Endothelial cell of coronary artery (primary cell): ENCODE measurements at places on chromosomes 7 and 10. TPM values are rescaled to one million over a fixed set of nuclear protein-coding genes. Genes with fewer than 3 reads are reported as not detected.

MRC1 gene
- 1.9 and 8.8 TPM in 2 replicates for total RNA-seq

TRPV5 gene
- not detected in 2 replicates for total RNA-seq

UCN3 gene
- total RNA-seq, result not detected in 2 replicates

DNAJC12 gene
- total RNA-seq, result 0.45 and 0.56 TPM in 2 replicates

BTBD16 gene
- total RNA-seq, result 0.09 TPM in 1 of 2 replicates, not detected in the other

CARD11 gene
- 37.6 and 46.0 TPM in 2 replicates for total RNA-seq

LRRN3 gene
- 0.19 TPM in 1 of 2 replicates, not detected in the other for total RNA-seq

KIAA1549 gene
- 2.3 TPM in 2 replicates for total RNA-seq

AZGP1 gene
- total RNA-seq, result not detected in 2 replicates
